ENCODE measurements at places on chromosomes 7 and 10.

DNA sequence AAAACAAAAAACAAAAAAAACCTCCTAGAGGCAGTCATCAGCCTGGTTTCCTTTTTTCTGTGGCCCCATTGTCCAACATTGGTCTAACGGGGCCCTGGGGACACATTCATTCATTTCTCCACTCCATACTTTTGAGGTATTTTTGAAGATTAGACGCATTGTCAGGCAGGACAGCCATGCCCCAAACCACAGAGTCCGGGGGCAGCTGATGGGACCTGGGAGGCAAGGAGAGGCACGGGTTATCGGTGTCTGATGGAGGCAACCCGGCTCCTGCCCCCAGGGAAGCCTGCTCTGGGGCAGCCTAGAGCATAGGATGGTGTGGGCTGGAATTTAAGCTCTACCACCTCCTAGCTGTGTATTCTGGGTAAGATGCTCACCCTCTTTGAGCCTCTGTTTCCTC lies 6.5 kb upstream of the RABGEF1 start:
- no peak for DNase-seq

GRCh38 chr10:58952747-58953466 lies 223.5 kb upstream of the PHYHIPL start:
- peak; percentile 25 for DNase-seq

GRCh38 chr10:106226142-106226541 lies 938.4 kb downstream of the SORCS1 start:
- no peak for DNase-seq

DNA sequence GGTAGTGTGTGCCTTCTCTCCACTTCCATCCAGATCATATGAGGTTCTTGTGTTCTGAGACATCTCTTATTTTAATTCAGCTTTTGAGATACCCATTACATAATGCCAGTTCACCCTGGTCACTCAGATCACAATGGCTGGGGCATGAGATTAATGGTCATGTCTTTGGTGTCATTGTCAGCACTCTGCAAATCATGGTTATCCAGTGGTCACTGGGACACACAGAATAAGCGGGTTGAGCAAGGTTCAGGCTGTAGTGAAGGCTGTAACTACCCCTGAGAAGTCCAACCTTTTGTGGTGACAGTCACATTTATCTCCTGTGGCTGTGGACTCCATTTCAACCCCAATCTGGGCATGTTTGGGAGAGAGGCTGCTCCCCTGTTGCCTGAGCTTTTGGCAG lies 35.8 kb downstream of the SORCS3 start:
- no peak for DNase-seq

DNA sequence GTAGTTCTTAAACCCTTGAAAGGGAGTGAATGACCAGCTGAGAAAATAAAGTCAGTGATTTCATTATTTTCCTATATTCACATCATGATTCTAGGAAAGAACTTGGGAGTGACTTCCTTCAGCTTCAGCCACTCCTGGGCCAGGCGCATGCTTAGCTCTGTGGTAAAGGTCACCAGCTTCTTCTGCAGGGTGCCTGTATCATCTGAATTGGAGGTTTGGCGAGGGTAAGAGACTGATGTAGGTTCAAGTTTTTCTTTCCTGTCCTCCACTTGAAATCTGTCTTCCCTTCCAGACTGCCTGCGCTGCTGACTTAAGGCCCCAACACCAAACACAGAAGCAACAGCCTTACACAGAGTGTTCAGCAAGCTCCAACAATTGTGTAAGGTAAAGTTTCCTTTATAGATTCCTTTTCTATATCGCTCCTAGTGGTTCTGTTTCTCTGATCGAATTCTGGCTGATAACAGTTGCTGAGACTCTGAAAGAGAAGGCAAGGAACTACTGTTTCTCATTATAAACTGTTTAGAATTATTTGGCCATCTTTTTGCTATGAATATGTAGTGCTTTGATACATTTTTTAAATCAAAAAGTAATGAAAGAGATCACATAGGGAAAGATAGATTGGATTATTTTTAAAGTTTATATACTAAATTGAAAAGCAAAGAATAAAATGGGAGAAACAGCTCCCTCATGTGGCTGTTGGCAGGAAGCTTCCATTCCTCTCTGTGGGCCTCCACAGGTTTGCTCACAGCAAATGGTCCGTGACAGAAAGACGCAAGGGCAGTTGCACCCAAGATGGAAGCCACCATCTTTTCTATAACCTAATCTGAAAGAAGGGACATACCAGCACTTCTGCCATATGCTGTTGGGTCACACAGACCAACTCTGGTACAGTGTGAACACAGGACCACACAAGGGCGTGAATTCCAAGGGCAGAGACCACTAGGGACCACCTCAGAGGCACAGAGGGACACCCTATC lies 14.0 kb downstream of the GATAD1 start:
- DNase-seq, result no peak

GRCh38 chr7:107506674-107507339 lies 37.0 kb downstream of the GPR22 start:
- DNase-seq, result no peak
